ENCODE measurements at places on chromosomes 6 and 20.

- no peak for DNase-seq
Observed at GRCh38 chr20:45037050-45037449, 63.9 kb downstream of the KCNS1 start.

- DNase-seq: no peak
Observed at GRCh38 chr6:511488-512137, 120.1 kb downstream of the IRF4 start.

DNA sequence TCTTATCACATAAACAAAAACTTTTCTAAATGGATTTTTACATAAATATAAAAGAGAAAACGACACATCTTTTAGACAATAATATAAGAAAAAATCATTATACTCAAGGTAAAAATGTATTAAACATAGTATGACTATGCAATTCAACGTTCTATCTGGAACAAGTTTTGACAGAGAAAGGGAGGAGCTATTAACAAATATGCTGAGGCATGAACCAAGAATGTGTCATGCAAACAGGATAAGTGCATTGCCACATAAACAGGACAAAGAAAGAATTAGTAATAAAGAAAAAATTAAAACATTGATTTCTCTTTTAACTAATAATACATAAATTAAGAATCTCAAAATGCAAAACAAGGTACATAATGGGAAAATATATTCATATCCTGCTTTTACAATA is 1353.4 kb upstream of the GJE1 start:
- DNase-seq: no peak

DNA sequence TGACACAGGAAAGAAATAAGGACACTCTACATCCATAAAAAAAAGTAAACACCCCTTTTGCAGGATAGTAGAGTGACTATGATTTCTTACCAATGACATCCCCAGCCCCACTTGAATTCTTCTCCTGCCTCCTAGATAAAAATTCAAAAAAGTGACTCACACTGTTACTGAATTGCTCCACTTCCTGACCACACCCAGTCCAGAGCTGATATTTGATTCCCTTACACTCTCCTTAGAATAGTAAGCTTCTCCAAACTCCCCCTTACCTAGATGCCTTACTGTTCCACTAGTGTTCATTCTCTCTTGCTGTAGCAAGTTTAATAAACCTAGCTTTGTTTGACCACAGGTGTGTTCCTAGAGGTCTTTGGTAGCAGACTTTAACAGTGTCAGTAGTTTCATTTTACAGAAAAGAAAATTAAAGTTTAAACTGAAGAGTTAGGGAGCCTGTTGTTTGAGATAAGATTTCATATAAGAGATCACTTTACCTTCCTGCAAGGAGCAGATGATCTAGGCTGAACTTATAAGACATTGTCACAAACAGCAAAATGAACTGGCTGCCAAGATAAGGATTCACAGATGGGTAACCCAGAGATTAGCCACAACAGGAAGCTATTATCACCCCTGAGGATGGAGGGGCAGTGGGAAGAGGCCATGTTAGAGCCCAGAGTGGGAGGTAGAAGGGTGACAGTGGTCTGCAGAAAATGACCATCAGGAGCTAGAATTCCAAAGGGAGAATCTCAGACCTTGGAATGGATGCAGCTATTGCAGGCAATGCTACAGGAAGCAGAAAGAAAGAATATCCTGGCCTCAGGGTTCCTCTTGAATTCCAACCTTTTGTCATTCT is 28.4 kb upstream of the BTN3A2 start:
- DNase-seq: no peak

GRCh38 chr6:128327890-128328289 is 192.5 kb downstream of the PTPRK start:
- DNase-seq: peak; percentile 65

DNA sequence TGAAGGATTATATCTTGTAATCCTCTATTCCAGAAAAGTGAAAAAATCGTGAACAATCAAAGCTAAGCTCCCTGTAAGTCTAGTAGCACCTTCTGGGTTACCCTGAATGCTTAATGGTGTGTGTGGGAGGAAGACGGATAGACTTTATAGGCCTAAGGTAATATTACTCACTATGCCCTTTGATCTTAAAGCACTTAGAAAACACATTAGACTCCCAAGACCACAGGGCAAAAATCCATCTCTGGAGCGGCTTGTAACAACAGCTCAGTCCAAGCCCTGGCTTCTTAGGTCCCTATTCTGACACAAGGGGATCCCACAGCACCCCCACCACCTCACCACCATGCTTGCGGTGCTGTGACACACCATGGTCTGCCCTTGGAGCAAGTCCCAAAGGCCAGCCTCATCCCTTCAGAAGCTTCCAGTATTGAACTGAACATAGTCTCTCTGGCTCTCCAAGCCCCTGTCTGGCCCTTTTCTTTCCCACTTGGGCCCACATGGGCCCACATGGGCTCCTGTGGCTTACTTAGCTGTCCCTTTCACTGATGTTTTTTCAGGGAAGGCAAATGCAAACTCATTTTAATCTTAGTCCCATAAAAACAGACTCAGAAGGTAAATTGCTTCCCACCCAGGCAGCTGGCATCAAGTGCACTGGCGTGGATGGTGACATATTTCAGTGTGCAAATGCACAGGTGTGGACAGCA is 28.3 kb downstream of the C6orf132 start:
- DNase-seq: no peak

DNA sequence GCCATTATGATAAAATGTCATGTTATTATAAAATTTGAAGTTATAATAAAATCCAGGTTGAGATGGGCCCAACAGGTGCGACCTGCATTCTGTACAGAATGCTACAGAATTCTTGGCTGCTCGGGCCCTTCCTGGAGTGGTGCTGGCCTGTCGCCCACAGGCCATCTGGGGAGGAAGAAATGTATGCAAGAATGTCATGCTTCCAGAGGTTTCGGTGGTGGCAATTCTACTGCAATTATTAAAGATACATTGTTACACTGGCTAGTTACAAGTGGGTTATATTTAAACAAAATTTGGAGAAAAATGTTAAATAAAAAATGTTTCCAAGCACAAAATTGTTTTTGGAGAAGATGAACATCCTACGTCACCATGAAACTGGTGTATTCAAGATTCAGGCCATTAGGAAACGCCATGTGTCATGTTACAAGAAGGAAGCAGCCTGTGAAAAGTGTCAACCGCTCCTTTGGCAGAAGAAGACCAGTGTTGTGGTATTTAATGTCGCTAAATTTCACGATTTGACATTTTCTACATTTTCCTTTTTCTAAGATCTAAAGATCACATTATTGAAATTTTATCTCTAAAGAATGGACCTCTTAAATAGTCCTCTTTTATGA is 7.1 kb downstream of the RAMACL start:
- no peak for DNase-seq

- DNase-seq: no peak
Observed at GRCh38 chr20:4697831-4698221, 23.9 kb upstream of the PRND start.

GRCh38 chr20:39974966-39975501 is 714.0 kb downstream of the MAFB start:
- DNase-seq: no peak

- DNase-seq: no peak
Observed at GRCh38 chr6:135876058-135876457, 24.6 kb downstream of the PDE7B start.

DNA sequence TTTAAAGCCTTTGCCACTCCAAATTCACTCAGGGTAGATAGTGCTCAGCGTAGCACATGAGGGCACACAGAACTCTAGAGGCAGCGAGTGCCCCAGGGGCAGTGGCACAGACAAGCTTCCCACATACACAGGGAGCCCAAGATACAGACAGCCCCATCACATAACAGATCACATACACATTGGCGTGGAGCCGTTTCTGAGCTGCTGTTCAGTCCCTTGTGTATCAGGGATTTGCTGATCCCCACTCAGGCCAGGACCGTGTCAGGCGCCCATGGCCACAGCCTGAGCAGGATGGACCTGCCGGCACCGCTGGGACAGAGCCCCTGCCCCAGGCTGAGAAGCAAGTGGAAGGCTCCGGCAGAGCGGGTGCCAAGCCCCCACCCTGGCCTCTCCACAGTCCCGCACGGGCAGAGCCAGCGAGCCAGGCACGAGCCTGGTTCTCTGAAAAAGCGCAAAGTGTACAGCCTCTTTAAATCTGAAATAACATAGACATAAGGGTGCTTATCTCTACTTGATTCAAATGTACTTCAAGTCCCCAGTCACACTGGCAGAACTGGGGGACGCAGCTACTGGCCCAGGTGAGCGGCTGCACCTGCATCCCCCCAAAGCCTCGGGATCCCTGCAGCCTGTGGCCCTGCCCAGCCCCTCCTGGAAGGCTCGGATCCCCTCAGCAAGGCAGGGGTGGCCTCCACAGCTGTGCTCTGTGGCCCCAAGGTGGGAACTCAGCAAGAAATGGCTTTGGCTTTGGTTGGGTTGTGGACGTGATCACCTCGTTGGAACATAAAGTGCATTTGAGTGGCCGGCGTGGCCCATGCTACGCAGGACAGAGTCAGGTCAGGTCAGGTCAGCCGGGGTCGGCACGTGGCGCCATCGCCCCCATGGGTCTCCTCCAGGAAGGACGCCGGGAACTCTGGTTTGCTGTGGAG is 231.3 kb downstream of the ERMARD start:
- no peak for DNase-seq

Measured in activated CD4-positive, alpha-beta T cell treated with anti-CD3 and anti-CD28 coated beads, Interleukin-10, Interleukin-2, amounts not matched to agents 100 ng/mL and 50 ng/mL, durations not matched to agents 16 hours and 8 hours (primary cell).